ENCODE measurements at places on chromosomes 5 and 9.

DNA sequence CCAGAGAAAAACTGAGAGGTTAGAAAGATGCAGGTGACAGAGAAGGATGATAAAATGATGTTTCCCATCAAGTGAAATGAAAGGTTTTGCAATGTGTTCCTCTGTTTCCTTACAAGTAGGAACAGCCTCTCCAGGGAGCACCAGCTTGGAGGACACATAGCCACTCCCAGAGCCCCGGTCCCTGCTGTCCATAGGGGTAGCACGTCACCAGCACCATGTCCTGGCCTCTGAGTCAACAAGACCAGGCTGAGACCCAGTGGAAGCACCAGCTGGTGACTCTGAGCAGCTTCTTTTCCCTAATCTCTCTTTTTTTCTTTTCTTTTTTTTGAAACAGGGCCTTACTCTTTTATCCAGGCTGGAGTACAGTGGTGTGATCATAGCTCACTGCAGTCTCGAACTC, 19.4 kb upstream of the HMCN2 start:
- DNase-seq = no peak

DNA sequence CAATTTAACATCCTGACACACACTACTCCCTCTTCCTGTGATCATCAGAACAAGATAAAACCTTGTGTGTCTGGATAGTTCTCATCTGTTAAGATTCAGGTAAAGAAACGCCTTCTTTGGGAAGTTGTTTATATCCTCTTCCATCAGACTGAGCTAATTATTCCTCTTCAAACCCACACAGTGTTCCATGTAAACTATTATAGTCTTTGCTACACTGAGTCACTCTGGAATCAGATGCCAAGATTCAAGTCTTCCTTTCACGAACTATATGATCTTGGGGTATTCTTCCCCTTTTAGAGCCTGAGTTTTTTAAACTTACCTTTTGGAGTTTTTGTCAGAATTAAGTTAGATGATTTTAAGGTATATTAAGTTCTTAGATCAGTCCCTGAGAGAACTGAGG, 2.0 kb downstream of the OR1J1 start:
- no peak for DNase-seq

GRCh38 chr5:88830567-88830966, 52.4 kb downstream of the MEF2C start:
- DNase-seq = peak; percentile 28

- no peak for DNase-seq
Observed at GRCh38 chr9:75844321-75844720, 46.2 kb upstream of the PCSK5 start.

All from fibroblast of the aortic adventitia (primary cell).